ENCODE measurements at places on chromosomes 16 and 17.
A peak's percentile ranks its signal among the peaks of the same experiment; 100 is the strongest.

DNA sequence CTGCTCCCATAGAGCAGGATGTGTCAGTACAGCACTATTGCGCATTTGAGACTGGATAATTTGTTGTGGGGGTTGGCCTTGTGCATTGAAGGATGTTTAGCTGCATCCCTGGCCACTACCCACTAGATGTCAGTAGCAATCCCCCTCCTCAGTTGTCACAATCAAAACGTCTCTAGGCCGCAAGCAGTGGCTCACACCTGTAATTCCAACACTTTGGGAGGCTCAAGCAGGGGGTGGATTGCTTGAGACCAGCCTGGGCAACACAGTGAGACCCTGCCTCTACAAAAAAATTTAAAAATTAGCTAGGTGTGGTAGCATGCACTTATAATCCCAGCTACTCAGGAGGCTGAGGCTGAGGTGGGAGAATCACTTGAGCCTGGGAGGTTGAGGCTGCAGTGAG is 48.4 kb downstream of the CENPV start:
- H3K36me3 ChIP-seq: peaks cover 4% of the 10 kb centered on the region
- no peaks in the 10 kb centered on the region for H3K27me3 ChIP-seq
- peak; percentile 18 for DNase-seq

DNA sequence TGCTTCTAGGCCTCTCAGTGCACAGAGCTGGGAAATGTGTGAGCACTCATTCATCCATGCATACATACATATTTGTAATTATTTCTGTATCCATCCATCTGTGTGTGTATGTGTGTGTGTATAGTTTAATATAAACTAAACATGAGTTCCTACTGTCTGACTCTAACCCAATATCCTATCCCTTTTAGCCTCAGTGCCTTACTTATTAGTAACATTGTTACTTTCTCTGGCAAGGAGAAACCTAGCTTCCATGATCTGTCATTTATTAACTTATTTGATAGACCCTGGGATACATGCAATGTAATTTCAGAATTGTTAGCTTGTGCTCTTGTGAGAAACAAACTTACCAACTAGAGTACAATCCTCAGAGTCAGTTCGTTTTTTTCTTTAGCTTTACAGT is 59.0 kb upstream of the WSCD1 start:
- H3K4me1 ChIP-seq: no peaks in the 10 kb centered on the region
- H3K36me3 ChIP-seq: no peaks in the 10 kb centered on the region
- no peak for DNase-seq
- H3K4me3 ChIP-seq: no peak overlapping the region

- no peak overlapping the region for H3K4me3 ChIP-seq
- no peak for DNase-seq
- H3K27ac ChIP-seq: no peak overlapping the region
- no peaks in the 10 kb centered on the region for H3K36me3 ChIP-seq
- no peaks in the 10 kb centered on the region for H3K4me1 ChIP-seq
Observed at GRCh38 chr16:23837553-23838308, 1.9 kb downstream of the PRKCB start.

DNA sequence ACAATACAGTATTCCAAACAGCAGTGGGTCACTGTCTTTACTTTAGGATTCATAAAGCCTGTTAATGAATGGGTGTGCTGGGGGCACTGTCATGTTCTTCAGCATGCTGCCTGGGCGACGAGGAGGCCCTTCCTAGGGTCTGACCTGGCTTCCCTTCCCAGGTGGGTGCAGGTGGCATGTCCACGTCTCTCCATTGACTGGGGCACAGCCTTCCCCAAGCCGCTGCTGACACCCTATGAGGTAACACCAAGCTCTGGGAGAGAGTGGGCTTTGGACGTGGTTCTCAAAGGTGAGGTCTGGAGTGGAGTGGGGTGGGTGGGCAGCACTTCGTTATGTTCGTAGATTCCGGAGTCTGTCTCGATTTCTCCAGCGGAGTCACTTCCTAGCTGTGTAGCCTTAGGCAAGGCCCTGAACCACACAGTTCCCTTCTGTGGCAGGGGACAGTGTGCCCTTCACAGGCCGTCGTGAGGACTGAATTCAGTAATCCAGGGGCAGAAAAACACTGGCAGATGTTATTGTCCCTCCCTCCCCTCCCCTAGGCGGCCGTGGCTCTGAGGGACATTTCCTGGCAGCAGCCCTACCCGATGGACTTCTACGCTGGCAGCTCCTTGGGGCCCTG is 771 bp upstream of the OVCA2 start:
- H3K36me3 ChIP-seq: peaks cover 11% of the 10 kb centered on the region
- peaks cover 19% of the 10 kb centered on the region for H3K4me1 ChIP-seq
- no peak for DNase-seq
- H3K27ac ChIP-seq: no peak overlapping the region

DNA sequence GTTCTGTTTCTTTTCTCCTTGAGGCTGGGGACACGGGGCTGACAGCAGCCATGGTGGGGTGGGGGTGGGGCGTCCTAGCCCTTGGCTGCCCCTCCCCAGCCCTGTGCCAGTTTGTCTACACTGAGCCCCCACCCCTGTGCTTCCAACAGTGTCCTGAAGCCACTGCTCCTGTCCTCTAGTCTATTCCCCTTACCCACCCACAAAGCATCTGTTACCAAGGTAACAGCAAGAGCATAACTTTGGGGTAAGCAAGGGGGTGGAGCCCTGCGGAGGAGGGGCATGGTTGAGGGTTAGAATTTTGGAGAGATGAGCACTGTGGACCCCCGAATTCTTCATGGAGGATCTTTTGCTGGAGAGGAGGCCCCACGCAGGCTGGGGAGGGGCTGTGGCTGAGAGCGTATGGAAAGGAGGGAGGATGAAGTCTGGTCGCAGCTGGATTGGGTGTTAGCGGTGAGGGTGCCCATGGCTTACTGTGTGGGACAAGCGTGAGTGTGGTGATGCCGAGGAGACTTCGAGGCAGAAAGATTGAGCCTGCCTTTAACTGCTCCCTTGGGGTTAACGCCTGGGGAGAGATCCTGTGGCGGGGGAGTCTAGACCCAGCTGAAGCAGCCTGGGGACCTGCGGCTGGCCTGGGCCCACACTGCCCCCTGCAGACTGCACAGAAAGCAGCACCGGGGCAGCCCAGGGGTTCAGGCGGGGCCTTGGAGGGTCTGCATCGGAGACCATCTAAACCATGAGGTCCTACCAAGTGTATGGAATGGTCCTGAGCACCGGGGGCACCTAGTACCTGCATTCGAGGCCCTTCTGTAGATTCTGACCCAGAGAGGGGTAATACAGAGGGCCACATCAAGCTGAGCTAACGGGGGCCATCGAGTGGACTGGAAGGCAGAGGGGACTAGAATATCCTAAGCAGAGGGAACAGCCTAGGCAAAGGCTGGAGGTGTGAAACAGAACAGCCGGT is 6.1 kb upstream of the STAC2 start:
- peaks cover 3% of the 10 kb centered on the region for H3K27me3 ChIP-seq
- no peak overlapping the region for H3K4me3 ChIP-seq
- no peak overlapping the region for H3K27ac ChIP-seq
- no peaks in the 10 kb centered on the region for H3K36me3 ChIP-seq
- H3K4me1 ChIP-seq: no peaks in the 10 kb centered on the region
- peak; percentile 34 for DNase-seq

DNA sequence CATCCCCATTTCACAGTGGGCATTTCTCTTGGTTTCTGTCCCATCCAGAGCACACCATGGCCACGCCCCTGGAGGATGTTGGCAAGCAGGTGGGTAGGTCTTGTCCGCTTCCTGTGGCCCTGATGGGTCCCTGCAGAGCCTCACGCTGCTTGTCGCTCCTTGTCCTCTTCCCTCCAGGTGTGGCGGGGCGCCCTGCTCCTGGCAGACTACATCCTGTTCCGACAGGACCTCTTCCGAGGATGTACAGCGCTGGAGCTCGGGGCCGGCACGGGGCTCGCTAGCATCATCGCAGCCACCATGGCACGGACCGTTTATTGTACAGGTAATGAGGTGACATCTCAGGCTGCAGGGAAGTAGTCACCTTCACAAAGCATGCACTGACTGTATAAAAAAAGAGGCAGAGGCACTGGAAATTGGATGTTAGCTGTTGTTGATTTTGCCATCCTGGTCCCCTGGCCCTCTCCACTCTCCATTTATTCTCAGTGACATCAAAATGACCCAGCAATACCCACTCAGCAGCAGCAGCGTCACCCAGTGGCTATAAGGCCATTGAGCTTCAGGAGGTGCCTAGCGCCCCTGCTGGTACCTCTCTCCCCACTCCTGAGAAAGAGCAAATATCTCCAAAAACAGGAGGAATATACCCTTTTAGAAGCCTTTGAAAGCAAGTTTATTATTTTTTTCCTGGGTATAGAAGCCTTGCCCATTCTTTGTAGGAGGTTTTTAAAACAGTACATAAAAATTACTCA is 13.7 kb downstream of the METTL22 start:
- H3K36me3 ChIP-seq: peaks cover 59% of the 10 kb centered on the region
- H3K27ac ChIP-seq: no peak overlapping the region
- H3K4me3 ChIP-seq: no peak overlapping the region
- no peaks in the 10 kb centered on the region for H3K27me3 ChIP-seq
- no peak for DNase-seq

- DNase-seq: no peak
- no peaks in the 10 kb centered on the region for H3K27me3 ChIP-seq
- H3K4me1 ChIP-seq: no peaks in the 10 kb centered on the region
- H3K4me3 ChIP-seq: no peak overlapping the region
Observed at GRCh38 chr16:49545741-49546448, 172.3 kb downstream of the C16orf78 start.

GRCh38 chr16:28108590-28109247 is 45.2 kb upstream of the GSG1L start:
- H3K27me3 ChIP-seq: no peaks in the 10 kb centered on the region
- no peak overlapping the region for H3K27ac ChIP-seq
- DNase-seq: no peak
- H3K4me3 ChIP-seq: no peak overlapping the region
- H3K36me3 ChIP-seq: peaks cover 41% of the 10 kb centered on the region

GRCh38 chr16:84471316-84471715 is 33.1 kb downstream of the MEAK7 start:
- H3K36me3 ChIP-seq: peaks cover 6% of the 10 kb centered on the region
- DNase-seq: no peak
- no peak overlapping the region for H3K27ac ChIP-seq
- no peak overlapping the region for H3K4me3 ChIP-seq
- no peaks in the 10 kb centered on the region for H3K27me3 ChIP-seq

GRCh38 chr16:24993722-24994686 is 21.2 kb downstream of the ARHGAP17 start:
- no peaks in the 10 kb centered on the region for H3K27me3 ChIP-seq
- H3K27ac ChIP-seq: no peak overlapping the region
- no peak for DNase-seq
- no peak overlapping the region for H3K4me3 ChIP-seq
- no peaks in the 10 kb centered on the region for H3K36me3 ChIP-seq

GRCh38 chr17:8835106-8835505 is 32.4 kb downstream of the PIK3R6 start:
- no peak overlapping the region for H3K4me3 ChIP-seq
- no peak for DNase-seq
- no peak overlapping the region for H3K27ac ChIP-seq
- H3K4me1 ChIP-seq: peaks cover 2% of the 10 kb centered on the region
- no peaks in the 10 kb centered on the region for H3K27me3 ChIP-seq
- no peaks in the 10 kb centered on the region for H3K36me3 ChIP-seq

GRCh38 chr17:751269-752001 is 629 bp downstream of the GEMIN4 start:
- peaks cover 21% of the 10 kb centered on the region for H3K36me3 ChIP-seq
- H3K27me3 ChIP-seq: no peaks in the 10 kb centered on the region
- peaks cover 9% of the 10 kb centered on the region for H3K4me1 ChIP-seq
- no peak overlapping the region for H3K27ac ChIP-seq
- H3K4me3 ChIP-seq: peak overlapping the region; percentile 97
- DNase-seq: peak; percentile 27

DNA sequence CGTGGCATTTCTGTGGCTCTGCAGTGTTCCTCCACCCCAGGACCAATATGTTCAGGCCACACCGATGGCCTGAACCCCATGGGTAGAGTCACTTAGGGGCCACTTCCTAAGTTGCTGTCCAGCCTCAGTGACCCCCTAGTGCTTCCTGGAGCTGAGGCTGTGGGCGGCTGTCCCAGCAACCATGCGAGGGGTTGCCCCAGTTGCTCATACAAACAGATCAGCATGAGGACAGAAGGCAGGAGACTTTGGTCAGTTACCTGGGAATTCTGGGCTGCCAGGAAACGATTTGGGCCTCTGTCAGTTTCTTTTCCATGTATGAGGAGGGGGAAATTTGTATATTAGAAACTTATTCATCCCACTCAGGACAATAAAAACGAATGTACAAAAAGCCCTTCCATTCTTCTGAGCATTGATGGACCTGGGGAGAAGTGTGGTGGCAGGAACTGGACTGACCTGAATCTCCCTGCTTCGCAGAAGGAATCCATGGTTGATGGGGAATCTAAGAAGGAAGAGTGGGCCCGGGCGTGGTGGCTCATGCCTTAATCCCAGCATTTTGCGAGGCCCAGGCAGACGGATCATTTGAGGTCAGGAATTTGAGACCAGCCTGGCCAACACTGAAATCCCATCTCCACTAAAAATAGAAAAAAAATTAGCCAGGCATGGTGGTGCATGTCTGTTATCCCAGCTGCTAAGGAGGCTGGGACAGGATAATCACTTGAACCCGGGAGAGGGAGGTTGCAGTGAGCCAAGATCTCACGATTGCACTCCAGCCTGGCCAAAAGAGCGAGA is 4.9 kb upstream of the IL32 start:
- H3K27me3 ChIP-seq: no peaks in the 10 kb centered on the region
- H3K4me1 ChIP-seq: peaks cover 16% of the 10 kb centered on the region
- DNase-seq: no peak
- H3K4me3 ChIP-seq: no peak overlapping the region

DNA sequence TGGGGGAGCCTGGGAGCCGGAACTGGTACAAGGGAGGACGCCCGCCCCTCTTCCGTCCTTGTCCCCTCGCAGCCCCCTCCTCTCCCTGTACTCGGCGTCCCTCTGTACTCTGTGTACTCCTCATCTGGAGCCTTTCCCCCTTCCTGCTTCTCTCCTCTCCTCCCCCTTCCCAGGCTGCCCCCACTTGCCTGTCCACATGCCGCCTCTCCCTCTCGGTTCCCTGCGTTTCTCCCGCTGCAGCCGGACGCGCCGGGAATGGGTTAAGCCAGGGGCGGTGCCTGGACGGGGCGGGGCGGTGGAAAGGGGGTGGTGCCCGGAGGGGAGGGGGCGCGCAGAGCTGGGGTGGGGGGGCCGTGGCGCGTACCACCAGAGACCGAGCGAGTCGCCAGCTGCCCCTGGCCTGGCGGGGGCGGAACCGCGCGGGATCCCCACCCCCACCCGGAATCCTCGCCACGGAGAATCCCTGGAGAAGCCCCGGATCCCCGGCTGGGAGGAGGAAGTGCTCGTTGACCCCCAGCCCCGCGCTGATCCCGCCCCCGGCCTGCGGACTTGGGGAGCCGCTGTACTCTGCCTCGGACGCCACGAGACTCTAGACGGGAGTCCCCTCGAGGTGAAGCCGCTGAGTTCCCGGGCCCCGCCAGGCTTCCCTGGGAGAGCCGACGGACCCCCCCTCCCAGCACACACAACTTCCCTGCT is 22.6 kb downstream of the GJD3 start:
- H3K27ac ChIP-seq: peak overlapping the region; percentile 51
- peak overlapping the region; percentile 83 for H3K4me3 ChIP-seq
- H3K36me3 ChIP-seq: no peaks in the 10 kb centered on the region
- H3K27me3 ChIP-seq: no peaks in the 10 kb centered on the region

All from trophoblast cell (in vitro differentiated cells and primary cell).